ENCODE measurements at places on chromosomes 5 and 9. TPM values are rescaled to one million over a fixed set of nuclear protein-coding genes. Genes with fewer than 3 reads are reported as not detected.

Gene GSN
- total RNA-seq, result 704 TPM

GRCh38 chr5:161676103-161676502, 9.4 kb upstream of the GABRA6 start:
- no peak overlapping the region for H3K4me3 ChIP-seq
- no peaks in the 10 kb centered on the region for H3K36me3 ChIP-seq
- DNase-seq, result no peak
- no peak overlapping the region for H3K27ac ChIP-seq

GRCh38 chr9:105877721-105878120, 183.4 kb downstream of the TMEM38B start:
- H3K4me1 ChIP-seq, result no peaks in the 10 kb centered on the region
- H3K27ac ChIP-seq, result no peak overlapping the region
- no peak overlapping the region for H3K4me3 ChIP-seq
- DNase-seq, result no peak
- no peaks in the 10 kb centered on the region for H3K36me3 ChIP-seq
- no peaks in the 10 kb centered on the region for H3K27me3 ChIP-seq

Gene OBP2B
- not detected for total RNA-seq

- peaks cover 11% of the 10 kb centered on the region for H3K4me1 ChIP-seq
- no peaks in the 10 kb centered on the region for H3K27me3 ChIP-seq
Measured at GRCh38 chr5:16857635-16858034, 78.5 kb downstream of the MYO10 start.

Measured in gastrocnemius medialis (tissue), 4 donors.